ENCODE measurements at places on chromosomes 1 and 21.

DNA sequence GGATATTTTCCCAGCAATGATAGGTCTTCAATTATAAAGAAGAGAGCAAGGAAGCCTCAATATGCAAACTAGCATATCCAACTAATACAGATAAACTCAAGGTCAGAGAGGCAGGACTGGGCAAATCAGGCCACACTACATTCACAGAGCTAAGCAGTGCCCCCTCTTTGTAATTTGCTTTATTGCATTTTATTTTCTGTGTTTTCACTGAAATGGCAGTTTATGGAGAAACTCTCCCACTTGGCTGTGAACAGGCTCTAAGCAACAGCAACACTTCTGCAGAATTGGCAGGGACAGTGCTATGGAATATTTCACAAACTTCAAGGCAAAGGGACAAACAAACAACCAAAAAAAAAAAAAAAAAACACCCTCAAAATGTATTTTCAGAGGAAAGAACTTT, 93.4 kb upstream of the SOD1 start:
- DNase-seq: no peak

DNA sequence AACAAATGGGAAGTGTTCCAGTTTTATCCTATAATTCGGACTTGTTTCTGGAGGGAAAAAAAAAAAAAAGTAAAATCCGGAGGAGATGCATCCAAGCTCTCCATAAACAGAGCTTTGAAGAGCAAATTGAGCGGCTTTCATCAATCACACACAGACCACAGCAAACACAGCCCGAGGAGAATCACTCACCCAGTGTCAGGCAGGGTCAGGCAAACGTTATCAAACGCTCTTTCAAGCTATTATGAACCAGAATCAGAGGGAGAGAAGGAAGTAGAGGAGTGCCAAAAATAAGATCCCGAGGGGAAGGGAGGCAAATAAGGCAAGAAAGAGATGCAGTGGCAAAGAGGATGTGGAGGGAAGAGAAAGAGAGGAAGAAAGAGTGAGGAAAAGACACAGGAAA, 188.3 kb upstream of the CAMK1G start:
- no peak for DNase-seq

- no peak for DNase-seq
Observed at GRCh38 chr1:35936838-35937237, 5.9 kb downstream of the AGO3 start.

DNA sequence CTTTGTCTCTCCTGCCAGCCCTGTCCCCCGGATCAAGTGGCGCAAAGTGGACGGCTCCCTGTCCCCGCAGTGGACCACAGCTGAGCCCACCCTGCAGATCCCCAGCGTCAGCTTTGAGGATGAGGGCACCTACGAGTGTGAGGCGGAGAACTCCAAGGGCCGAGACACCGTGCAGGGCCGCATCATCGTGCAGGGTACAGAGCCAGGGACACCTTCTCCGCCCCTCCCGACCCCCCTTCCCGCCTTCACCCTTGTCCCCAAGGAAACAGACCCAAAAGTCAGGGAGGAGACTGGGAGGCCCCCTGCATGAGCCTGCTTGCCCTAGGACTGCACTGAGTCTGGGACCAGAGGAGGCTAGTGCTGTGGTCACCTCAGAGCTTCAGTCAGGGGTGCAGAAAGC, 18.2 kb downstream of the CNTN2 start:
- DNase-seq: no peak

- DNase-seq: no peak
Observed at GRCh38 chr1:178543290-178543607, 30.3 kb downstream of the TEX35 start.

- no peak for DNase-seq
Observed at GRCh38 chr1:189678779-189679178, 798.9 kb downstream of the BRINP3 start.

DNA sequence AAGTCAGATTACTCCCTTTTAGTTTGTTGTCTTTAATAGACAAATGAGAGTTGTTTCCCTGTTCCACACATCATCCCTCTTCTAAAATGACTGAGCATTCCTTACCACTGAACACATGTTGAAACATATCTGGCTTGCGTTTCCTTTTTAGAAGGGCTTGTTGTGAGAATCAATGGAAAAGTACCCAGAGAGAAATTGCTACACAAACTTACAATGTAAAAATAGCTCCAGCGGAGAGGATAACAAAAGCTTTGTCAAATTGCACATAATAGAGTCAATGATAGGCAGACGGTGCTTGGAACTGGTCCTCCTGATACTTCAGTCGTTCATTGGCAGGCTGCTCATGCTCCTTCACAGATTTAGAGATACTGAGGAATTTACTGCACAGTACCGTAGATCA, 123.9 kb downstream of the CYYR1 start:
- DNase-seq: no peak

- no peak for DNase-seq
Observed at GRCh38 chr1:201771466-201771865, 57.5 kb upstream of the IPO9 start.

GRCh38 chr1:248884632-248885295, 21.3 kb upstream of the PGBD2 start:
- DNase-seq: no peak

DNA sequence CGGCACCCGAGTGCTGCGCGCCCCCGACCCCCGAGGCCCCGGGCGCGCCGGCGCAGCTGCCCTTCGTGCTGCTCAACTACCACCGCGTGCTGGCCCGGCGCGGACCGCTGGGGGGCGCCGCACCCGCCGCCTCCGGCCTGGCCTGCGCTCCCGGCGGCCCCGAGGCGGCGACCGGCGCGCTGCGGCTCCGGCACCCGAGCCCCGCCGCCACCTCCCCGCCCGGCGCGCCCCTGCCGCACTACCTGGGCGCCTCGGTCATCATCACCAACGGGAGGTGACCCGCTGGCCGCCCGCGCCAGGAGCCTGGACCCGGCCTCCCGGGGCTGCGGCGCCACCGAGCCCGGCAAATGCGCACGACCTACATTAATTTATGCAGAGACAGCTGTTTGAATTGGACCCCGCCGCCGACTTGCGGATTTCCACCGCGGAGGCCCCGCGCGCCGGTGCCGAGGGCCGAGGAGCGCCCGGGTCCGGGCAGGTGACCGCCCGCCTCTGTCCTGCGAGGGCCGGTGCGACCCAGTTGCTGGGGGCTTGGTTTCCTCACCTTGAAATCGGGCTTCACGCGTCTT, 49.0 kb downstream of the SIM2 start:
- DNase-seq: peak; percentile 14

Measured in C1 segment of cervical spinal cord (tissue), 14 donors.